ENCODE measurements at places on chromosomes 1 and 21.

- DNase-seq, result no peak
Measured at GRCh38 chr1:29579821-29580425, 343.6 kb downstream of the PTPRU start.

- DNase-seq, result no peak
Measured at GRCh38 chr21:45747233-45747766, 103.8 kb downstream of the PCBP3 start.

DNA sequence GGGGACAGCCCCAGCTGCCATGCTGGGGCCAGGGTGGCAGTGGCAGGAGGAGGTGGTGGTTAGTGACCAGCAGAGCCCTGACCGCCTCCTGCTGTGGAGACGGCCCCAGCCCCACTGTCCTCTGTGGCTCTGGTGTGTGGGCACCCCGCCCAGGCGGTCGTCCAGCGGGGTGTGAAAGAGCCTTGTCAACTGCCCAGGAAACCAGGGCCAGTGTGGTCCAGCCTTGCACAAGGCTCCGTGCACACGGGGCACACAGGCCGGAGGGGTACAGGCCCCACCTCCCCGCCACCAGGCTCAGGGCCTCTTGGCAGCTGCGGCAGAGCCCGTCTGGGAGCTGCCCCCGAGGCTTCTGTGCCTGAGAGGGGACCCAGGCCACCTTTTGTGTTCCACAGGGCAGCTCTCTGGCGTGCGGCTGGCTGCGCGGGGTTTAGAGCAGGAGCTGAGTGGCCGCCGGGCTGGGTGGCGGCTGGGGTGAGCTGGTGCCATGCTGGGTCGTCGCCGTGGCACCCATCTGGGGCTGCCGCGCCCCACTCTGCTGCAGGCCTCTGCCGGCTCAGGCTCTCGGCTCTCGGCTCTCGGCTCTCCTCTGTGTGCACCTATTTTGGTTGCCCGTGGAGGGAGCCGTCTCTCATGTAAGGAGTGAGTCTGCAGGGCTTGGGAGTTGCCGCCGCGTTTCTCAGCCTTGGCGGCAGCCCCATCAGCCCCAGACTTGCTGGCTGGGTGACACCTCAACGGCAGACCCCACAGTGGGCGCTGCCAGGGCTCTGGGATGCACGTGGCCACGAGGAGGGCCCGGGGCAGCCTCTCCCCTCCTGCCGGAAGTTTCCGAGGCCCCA is 36.1 kb downstream of the SLX9 start:
- DNase-seq, result no peak

DNA sequence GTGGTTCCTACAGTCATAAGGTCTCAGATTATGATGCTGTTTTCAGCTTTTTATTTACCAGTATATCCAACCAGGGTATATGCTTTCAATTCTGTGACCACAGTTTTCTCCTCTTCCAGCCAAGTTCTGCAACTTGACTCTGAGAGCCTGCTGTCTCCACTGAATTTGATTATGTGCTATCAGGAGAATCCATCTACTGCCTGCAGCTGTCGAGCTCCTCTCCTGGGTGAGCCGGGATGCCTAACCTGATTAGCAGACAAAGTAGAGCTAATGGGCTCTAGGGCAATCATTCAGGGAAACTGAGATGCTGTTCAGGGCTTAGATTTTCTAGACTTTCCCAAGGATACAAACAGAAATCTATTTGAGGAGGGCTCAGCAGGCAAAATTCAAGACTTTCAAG is 271.5 kb upstream of the BEND5 start:
- no peak for DNase-seq

DNA sequence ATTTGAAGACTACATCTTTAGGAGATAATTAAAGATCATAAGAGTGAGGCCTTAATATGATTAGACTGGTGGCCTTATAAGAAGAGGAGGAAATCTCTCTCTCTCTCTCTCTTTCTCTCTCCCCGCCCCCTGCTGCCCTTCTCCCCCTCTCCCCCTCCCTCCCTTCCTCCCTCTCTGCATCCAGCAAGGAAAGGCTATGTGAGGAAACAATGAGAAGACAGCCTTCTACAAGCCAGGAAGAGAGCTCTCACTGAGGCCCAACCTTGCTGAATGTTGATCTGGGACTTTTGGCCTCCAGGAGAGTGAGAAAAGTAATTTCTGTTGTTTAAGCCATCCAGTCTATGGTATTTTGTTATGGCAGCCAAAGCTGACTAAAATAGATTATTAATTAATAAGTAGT is 21.6 kb downstream of the FOXD3 start:
- DNase-seq, result no peak
